Hypothalamus (tissue), 51 donors: ENCODE measurements at places on chromosomes 2 and 18.

DNA sequence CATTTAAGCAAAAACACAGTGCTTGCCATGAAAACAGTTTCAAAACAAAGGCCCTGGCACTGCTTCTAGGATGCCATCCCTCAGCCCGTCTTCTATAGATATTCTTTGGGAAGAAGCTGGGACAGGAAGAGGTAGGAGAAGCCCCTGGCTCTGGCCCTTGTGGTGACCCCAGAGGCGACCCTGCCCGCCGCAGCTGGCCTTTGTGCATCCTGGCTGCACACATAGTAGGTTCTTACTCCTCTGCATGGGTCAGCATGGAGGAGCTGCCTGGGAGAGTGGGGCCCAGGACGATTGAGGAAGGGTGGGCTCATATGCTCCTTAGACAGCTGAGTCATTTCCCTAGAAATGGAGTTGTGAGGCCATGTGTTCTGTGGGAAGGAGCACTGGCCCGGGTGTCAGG is 44.4 kb upstream of the OTOF start:
- DNase-seq: no peak

GRCh38 chr2:170122883-170123547 is 54.9 kb upstream of the MYO3B start:
- no peak for DNase-seq

DNA sequence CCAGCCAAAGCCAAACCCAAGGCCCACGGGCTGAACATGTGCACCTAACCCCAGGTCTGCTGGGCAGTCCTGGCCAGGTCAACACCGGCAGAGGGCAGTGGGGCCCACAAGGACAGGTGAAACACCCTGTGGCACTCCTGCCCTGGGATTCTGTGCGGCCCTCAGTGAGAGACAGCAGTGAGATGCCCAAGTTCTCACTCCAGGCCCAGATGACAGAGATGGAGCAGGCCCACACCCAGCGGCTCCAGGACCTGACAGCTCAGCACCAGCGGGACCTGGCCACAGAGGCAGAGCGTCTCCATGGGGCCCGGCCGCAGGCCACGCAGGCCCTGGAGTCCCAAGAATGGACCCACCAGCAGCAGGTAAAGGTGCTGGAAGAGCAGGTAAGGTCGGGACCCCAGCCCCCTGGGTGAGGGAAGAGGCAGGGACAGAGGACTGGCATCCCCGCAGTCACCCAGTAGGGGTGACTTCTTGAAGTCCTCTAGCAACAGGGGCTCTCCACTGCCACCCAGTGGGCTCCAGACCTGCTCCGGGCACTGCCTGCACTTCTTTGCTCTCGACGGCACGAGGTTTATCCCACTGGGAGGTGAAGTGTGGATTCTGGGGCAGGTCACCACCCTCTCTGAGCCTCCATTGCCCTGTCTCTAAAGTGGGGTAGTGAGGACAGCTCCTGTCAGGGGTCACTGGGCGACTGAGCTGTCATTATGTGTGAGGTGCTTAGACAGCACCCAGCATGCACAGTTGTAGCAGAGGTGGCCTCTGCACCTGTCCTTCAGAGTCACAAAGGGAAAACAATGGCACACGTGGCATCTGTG is 8.8 kb upstream of the SNED1 start:
- DNase-seq: no peak

DNA sequence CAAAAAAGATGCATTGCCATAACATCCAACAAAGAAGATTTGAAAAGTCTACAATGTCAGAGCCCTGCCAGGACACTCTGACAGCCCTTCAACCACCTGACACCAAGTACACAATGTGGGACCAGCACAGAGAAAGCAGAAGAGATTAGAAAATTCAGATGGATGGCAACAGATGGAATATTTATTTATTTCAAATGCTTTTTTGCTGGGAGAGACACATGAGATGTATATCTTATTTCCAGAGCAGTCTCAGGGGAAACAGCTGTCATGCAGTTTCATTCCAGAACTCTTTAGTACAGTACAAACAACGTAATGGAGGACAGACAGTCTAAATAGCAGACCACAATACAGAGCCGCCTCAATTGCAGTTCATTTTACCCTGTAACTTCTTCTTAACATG is 110.1 kb downstream of the MAIP1 start:
- no peak for DNase-seq

DNA sequence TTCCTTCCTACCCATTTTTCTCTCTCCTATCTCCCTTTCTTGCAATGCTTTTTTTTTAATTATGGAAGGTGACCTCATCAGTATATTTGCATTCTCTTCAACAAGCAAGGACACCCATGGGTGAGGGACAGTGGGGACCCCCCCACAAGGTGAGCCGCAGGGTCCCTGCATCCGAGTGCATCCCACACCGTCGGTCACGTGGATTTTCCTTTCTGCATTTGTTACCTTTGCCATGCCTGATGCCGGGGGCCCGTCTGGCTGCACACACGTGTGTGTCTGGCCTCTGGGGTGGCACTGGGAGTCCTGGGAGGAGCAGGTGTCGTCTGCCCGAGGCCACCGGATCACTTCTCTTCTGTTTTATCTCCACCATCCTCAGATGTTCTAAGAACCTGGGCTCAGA is 30.1 kb upstream of the SNTG2 start:
- no peak for DNase-seq

- peak; percentile 91 for DNase-seq
Measured at GRCh38 chr2:67397143-67397986, at the start of gene ETAA1. Gene ETAA1, plus strand, starts transcription at chr2:67397333. Its CDS starts 116 bp downstream, at chr2:67397449.

DNA sequence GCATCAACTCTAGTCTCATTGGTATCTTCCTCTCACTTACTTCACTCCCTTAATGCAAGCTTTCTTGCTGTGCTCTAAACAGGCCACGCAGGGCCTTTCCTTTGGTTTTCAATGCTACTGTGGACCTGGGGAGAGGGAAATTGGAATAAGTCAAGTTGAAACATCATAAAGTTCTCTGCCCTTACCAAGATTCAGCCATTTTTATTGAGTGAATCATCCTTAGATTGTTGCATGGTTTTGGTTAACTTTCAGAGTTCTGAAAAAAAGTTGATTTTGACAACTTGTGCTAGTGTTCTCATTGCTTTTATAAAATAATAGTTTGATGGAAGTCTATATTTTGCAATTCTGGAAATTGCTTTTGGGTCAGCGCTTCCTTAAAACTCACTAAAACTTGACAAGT is 852.8 kb upstream of the ACVR2A start:
- no peak for DNase-seq

GRCh38 chr2:59254279-59254678 is 1013.2 kb upstream of the FANCL start:
- no peak for DNase-seq
